Cardiac muscle cell (in vitro differentiated cells and primary cell): ENCODE measurements at places on chromosomes 16 and 17. TPM values are rescaled to one million over a fixed set of nuclear protein-coding genes. Genes with fewer than 3 reads are reported as not detected.

- H3K36me3 ChIP-seq, result no peaks in the 10 kb centered on the region
- no peaks in the 10 kb centered on the region for H3K27me3 ChIP-seq
- no peak for DNase-seq
- H3K4me3 ChIP-seq, result no peak overlapping the region
- H3K27ac ChIP-seq, result peak overlapping the region; percentile 10
These were observed 187.7 kb downstream of the CCDC182 start for GRCh38 chr17:57557416-57557815.

DNA sequence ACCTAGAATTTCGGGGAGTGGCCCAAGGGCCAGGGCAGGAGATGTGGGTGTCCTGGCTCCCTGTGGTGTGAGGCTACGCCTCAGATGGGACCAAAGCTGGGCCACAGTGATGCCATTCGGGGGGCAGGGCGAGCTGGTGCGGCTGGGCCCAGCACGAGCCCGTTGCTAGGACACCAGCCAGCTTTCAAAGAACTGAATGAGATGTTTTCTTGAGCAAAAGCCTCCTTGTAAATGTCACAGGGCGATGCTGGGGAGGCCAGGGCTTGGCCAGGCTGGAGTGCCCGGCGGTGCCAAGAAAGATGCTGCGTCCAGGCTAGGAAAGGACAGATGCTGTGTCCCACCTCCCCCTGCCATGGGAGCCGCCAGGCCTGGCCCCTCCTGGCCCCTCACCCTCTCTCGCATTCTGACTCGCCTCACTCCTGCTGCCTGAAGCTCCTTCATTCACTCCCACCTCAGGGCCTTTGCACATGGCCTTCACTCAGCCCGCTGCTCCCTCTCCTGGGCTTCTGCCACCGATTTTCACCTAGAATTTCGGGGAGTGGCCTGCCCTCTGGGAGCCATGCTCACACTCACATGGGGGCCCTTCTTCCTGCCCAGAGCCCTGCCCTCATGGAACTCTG, 39.1 kb downstream of the CPNE2 start:
- H3K27ac ChIP-seq, result no peak overlapping the region
- no peak for DNase-seq
- H3K4me3 ChIP-seq, result no peak overlapping the region
- H3K27me3 ChIP-seq, result no peaks in the 10 kb centered on the region
- no peaks in the 10 kb centered on the region for H3K4me1 ChIP-seq

DNA sequence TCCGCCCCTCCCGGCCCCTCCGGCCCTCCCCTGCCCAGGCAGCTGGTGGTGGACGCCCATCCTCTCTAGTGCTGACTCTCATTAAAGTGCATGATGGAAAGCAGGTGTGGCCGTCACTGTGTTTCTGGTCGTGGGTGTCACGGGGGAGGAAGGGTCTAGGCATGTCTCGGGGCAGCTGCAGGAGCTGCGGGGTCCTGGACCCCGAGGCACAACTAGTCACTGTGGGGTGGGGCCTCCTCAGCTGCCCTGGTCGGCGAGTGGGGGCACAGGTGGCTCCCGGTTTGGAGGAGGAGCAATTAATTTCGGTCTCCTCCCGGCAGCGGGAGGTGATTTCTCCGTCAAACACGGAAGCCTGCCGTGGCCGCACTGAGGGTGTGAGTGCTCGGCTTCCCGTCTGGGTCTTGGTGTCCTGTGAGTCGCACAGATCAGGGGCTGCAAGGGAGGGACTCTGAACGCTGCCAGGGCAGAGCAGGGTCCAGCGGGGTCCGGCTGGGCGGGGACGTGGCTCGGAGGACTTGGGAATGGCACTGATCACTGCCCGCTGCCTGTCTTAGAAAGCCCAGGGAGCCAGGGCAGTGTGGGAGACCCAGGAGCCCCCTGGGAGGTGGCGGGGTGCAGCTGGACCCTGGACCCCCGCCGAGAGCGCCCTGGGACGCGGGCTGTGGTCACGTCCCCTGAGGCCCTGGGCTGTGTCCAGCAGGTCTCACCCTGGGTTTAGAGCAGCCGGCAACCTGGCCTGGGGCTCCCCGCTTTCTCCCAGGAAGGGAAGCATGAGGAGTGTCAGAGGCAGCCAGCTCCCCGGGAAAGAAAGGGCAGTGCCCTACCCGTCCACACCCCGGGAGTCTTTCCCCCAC, 3.3 kb downstream of the TPSD1 start:
- H3K4me3 ChIP-seq, result no peak overlapping the region
- DNase-seq, result no peak
- peaks cover 61% of the 10 kb centered on the region for H3K27me3 ChIP-seq

DNA sequence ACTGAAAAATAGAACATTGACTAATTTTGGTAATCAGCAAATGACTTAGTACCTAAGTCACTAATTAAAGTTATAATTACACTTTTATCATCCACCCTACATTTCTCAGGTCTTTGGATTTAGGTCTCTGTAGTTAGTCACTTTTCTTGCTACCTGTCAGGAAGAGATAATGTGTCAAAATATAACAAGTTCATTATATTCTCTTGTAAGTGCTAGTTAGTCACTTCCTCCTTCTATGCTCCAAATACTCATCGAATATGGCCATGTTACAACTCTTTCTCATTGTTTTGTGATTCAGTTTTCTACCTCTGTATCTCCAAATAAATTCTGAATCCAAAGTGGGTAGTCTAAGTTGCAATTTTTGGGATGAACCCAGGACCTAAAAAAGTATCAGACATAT, 163.5 kb upstream of the KIF2B start:
- H3K4me1 ChIP-seq, result peaks cover 11% of the 10 kb centered on the region
- no peaks in the 10 kb centered on the region for H3K27me3 ChIP-seq
- no peak overlapping the region for H3K4me3 ChIP-seq
- DNase-seq, result no peak

GRCh38 chr16:58801838-58802237, 67.7 kb upstream of the GOT2 start:
- no peaks in the 10 kb centered on the region for H3K36me3 ChIP-seq
- H3K4me3 ChIP-seq, result no peak overlapping the region
- H3K27ac ChIP-seq, result no peak overlapping the region
- no peaks in the 10 kb centered on the region for H3K4me1 ChIP-seq
- H3K27me3 ChIP-seq, result no peaks in the 10 kb centered on the region

DNA sequence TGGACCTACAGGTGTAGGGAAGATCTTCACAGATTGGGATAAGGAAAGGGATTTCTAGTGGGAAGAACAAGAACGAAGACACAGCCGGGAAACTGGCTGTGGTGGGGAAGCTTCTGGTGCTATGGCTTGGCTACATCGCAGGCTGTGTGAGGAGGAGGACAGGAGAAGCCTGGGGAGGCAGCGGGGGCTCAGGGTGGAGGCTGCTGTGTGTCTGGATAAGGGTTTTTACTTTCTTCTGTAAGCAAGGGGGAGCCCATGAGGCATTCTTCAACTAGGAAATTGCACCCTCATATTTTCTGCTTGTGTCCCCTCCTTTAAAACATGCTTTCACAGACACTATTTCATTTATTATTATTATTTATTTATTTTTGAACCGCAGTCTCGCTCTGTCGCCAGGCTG, 2.9 kb upstream of the RHBDF2 start:
- H3K36me3 ChIP-seq, result no peaks in the 10 kb centered on the region
- H3K27ac ChIP-seq, result no peak overlapping the region
- H3K4me1 ChIP-seq, result peaks cover 8% of the 10 kb centered on the region
- no peaks in the 10 kb centered on the region for H3K27me3 ChIP-seq
- H3K4me3 ChIP-seq, result no peak overlapping the region

- no peaks in the 10 kb centered on the region for H3K36me3 ChIP-seq
- H3K27me3 ChIP-seq, result peaks cover 17% of the 10 kb centered on the region
- no peak overlapping the region for H3K4me3 ChIP-seq
- no peaks in the 10 kb centered on the region for H3K4me1 ChIP-seq
- DNase-seq, result no peak
These were observed 7.0 kb upstream of the HID1 start for GRCh38 chr17:74979408-74980146.

GRCh38 chr16:84253173-84253572, 13.4 kb upstream of the KCNG4 start:
- DNase-seq, result no peak
- peaks cover 3% of the 10 kb centered on the region for H3K27me3 ChIP-seq
- H3K4me3 ChIP-seq, result no peak overlapping the region
- no peaks in the 10 kb centered on the region for H3K4me1 ChIP-seq

DNA sequence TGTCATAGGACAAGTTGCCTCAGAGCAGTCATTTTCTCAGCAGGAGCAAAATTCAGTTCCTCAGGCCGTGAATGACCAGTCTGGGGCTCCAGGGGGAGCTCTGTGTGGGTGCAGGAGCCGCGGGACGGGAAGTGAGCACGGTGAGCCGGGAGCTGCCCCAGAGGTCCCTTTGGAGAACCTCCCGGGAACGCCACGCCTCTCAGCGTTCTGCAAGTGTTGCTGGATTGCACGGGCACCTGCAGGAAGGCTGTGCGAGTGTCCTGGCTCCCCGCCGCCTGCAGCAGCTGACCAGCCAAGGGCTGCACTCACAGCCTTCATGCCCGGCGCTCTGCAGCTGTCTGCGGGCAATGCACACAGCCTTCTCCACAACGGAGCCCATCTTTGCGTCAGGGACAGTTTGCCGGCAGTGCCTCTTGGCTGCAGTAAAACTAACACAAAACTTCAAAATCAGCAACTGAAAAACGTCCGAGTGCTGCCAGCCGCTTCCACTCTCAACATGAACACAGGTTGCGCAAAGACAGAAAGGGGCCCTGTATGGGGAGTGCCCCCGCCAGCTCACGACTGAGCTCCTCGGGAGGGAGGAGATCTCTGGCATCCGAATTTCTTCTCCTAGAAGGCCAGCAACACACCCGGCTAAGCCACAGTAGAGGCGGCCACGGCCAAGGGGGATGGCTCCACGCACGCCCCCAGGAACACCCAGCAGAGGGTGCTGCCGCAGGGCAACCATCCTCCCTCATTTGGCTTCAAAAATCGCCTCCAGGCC, 16.0 kb downstream of the NDUFAF8 start:
- H3K4me1 ChIP-seq, result peaks cover 24% of the 10 kb centered on the region
- H3K27ac ChIP-seq, result peak overlapping the region; percentile 15
- H3K36me3 ChIP-seq, result no peaks in the 10 kb centered on the region
- no peaks in the 10 kb centered on the region for H3K27me3 ChIP-seq
- peak; percentile 91 for DNase-seq
- H3K4me3 ChIP-seq, result no peak overlapping the region

GRCh38 chr16:64094992-64095634, 1026.8 kb downstream of the CDH11 start:
- H3K4me1 ChIP-seq, result no peaks in the 10 kb centered on the region
- H3K27ac ChIP-seq, result no peak overlapping the region
- no peak overlapping the region for H3K4me3 ChIP-seq
- peak; percentile 17 for DNase-seq
- no peaks in the 10 kb centered on the region for H3K27me3 ChIP-seq
- H3K36me3 ChIP-seq, result no peaks in the 10 kb centered on the region

DNA sequence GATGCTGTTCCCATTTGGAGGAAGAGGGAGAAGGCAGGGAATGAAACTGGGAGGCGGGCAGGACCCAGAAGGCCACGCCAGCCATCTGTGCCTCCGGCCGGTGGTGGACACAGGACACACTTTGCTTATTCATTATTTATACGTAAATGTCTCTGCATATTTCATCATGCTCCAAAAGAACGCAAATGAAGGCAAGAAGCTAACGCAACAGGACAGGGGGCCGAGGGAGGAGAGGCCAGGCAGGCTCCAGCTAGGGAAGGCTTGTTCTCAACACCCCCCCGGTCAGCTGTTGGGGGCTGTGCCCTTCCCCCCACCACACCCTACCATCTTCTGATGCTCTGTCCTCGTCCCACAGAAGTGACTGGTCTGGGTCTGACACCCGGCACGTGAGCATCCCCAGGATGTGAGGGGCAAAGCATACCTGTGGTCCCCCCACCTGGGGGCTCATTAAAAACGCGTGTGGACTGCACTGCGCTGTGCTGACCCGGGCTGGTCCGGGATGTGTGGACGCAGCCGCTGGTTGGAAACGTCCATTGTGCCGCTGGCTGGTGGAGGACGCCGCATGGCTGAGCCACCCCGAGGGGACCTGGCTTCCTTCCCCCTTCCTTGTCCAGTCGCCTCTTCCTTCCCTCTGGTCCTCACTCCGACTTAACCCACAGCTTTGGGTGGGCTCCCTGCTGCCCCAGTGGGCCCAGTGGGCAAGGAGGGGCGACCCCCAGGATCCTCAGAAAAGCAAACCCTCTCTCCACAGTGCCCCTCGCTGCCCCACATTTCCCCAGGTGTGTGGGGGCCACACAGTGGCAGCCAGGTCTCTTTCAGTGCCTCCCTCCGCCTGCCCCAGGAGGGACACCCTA, 46.4 kb upstream of the ENPP7 start:
- DNase-seq, result no peak
- no peaks in the 10 kb centered on the region for H3K36me3 ChIP-seq
- H3K4me1 ChIP-seq, result no peaks in the 10 kb centered on the region
- peaks cover 5% of the 10 kb centered on the region for H3K27me3 ChIP-seq
- no peak overlapping the region for H3K4me3 ChIP-seq

- H3K27me3 ChIP-seq, result no peaks in the 10 kb centered on the region
- no peaks in the 10 kb centered on the region for H3K36me3 ChIP-seq
- no peak overlapping the region for H3K4me3 ChIP-seq
- H3K27ac ChIP-seq, result no peak overlapping the region
- no peaks in the 10 kb centered on the region for H3K4me1 ChIP-seq
These were observed 36.5 kb upstream of the SIAH1 start for GRCh38 chr16:48421741-48422140.

DNA sequence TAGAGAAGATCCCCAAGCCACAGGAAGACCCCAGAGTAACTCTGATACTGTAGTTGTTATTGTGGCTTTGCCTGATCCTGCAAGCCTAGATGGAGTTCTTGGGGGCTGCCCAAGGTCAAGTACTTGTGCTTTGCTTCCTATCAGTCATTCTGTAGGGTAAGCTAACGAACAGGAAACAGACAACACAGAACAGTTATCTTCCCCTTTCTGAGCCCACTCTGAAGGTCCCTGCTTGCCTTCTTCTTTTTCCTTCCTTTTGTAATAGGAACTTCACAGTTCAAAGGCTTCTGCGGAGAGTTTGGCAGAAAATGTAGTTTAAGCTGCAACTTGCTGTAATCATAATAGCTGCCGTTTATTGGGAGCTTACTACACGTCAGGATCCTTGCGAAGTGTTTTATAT, 494.1 kb upstream of the ERCC4 start:
- H3K36me3 ChIP-seq, result no peaks in the 10 kb centered on the region
- no peaks in the 10 kb centered on the region for H3K4me1 ChIP-seq
- H3K4me3 ChIP-seq, result no peak overlapping the region
- no peaks in the 10 kb centered on the region for H3K27me3 ChIP-seq
- no peak overlapping the region for H3K27ac ChIP-seq

- no peak overlapping the region for H3K27ac ChIP-seq
- peak; percentile 66 for DNase-seq
- H3K4me3 ChIP-seq, result no peak overlapping the region
- no peaks in the 10 kb centered on the region for H3K36me3 ChIP-seq
These were observed 6.9 kb upstream of the CHMP6 start for GRCh38 chr17:80984749-80985148.

GRCh38 chr17:47733047-47733673, at the start of gene TBX21:
TSS of gene TBX21 (plus strand) at chr17:47733236. CDS start at chr17:47733455, 219 bp downstream.
- no peaks in the 10 kb centered on the region for H3K36me3 ChIP-seq
- peak within 1 kb of the TSS; percentile 41 for H3K4me3 ChIP-seq
- H3K4me1 ChIP-seq, result no peaks in the 10 kb centered on the region
- DNase-seq, result peak; percentile 27

- H3K36me3 ChIP-seq, result no peaks in the 10 kb centered on the region
- no peak for DNase-seq
- H3K27ac ChIP-seq, result no peak overlapping the region
- no peaks in the 10 kb centered on the region for H3K4me1 ChIP-seq
- H3K27me3 ChIP-seq, result no peaks in the 10 kb centered on the region
These were observed 6.0 kb upstream of the CCL2 start for GRCh38 chr17:34249061-34249460.

Gene TSNAXIP1
- total RNA-seq, result 1.1 and 4.0 TPM in 2 replicates

Gene TBL3
- 72.4 and 94.7 TPM in 2 replicates for total RNA-seq

Gene LRRC46
- total RNA-seq, result 0.46 TPM in 1 of 2 replicates, not detected in the other

Gene ADGRG1
- total RNA-seq, result not detected in 2 replicates

Gene TEX19
- total RNA-seq, result 0.28 and 0.51 TPM in 2 replicates

Gene HS3ST3B1
- 4.9 and 7.9 TPM in 2 replicates for total RNA-seq
